ENCODE measurements at places on chromosomes 11 and 22. TPM values are rescaled to one million over a fixed set of nuclear protein-coding genes. Genes with fewer than 3 reads are reported as not detected.

MMP27 gene
- total RNA-seq, result not detected

AMOTL1 gene
- total RNA-seq, result 0.35 TPM

SGSM1 gene
- 1.7 TPM for total RNA-seq

C11orf42 gene
- not detected for total RNA-seq

SERGEF gene
- total RNA-seq, result 59.1 TPM

IGF2 gene
- 0.37 TPM for total RNA-seq

SCO2 gene
- 3.4 TPM for total RNA-seq

MPZL3 gene
- total RNA-seq, result 9.8 TPM

SLC22A9 gene
- total RNA-seq, result not detected
